GM12878 (cell line): ENCODE measurements at places on chromosomes 3 and 15.

GRCh38 chr3:58383904-58384303 lies 49.7 kb downstream of the PDHB start:
- no peak overlapping the region for H3K4me3 ChIP-seq
- no peak overlapping the region for H3K27ac ChIP-seq
- H3K4me1 ChIP-seq: no peaks in the 10 kb centered on the region
- DNase-seq: no peak

GRCh38 chr15:84789762-84790161 lies 27.4 kb upstream of the ALPK3 start:
- H3K4me3 ChIP-seq: no peak overlapping the region
- H3K27me3 ChIP-seq: no peaks in the 10 kb centered on the region
- peaks cover 13% of the 10 kb centered on the region for H3K4me1 ChIP-seq
- no peak overlapping the region for H3K27ac ChIP-seq

- H3K4me3 ChIP-seq: no peak overlapping the region
- H3K27ac ChIP-seq: no peak overlapping the region
- no peaks in the 10 kb centered on the region for H3K27me3 ChIP-seq
- DNase-seq: no peak
- no peaks in the 10 kb centered on the region for H3K36me3 ChIP-seq
These were observed 50.6 kb downstream of the GADL1 start for GRCh38 chr3:30843877-30844276.

- H3K27me3 ChIP-seq: no peaks in the 10 kb centered on the region
- H3K4me1 ChIP-seq: peaks cover 24% of the 10 kb centered on the region
- H3K4me3 ChIP-seq: no peak overlapping the region
- H3K36me3 ChIP-seq: no peaks in the 10 kb centered on the region
These were observed 68.5 kb downstream of the WWTR1 start for GRCh38 chr3:149589332-149589731.

DNA sequence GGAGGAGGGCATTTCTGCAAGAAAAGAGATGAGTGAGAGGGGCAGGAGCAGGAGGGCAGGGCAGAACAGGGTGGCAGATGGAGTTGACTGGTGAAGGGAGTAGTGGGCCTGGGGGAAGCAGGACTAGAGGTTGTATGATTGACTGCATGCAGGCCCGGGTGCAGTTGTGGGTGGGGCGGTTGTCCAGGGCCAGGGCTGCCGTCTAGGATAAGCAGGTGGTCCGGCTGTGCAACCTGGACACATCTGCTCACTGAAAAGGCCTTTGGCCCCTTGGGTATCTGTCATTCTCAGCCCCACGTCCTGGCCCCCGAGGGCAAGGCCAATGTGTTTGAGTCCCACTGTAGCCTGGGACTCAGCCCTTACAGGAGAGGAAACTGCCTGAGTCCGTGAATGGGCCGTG lies 25.4 kb downstream of the ALS2CL start:
- H3K27me3 ChIP-seq: no peaks in the 10 kb centered on the region
- no peaks in the 10 kb centered on the region for H3K4me1 ChIP-seq
- no peak for DNase-seq
- H3K4me3 ChIP-seq: no peak overlapping the region

DNA sequence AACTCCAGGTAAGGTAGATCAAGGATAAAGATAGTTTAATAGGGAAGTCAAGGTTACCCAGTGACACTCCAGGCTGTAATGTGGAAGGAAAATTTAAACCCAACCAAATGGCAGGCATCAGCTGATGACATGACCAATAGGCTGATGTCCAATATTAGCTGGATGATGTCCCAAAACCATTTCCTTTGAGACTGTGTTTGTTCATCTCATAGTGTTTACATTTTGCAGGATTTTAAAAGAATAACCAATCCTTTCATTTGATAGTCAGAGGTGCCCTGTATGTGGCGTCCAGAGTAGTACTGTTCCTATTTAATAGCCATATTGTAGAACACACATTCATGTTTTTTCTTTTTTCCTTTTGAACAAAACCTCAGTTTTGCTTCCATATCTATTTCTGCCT lies 23.3 kb upstream of the TMEM158 start:
- DNase-seq: no peak
- H3K4me3 ChIP-seq: no peak overlapping the region
- no peaks in the 10 kb centered on the region for H3K4me1 ChIP-seq
- no peak overlapping the region for H3K27ac ChIP-seq

DNA sequence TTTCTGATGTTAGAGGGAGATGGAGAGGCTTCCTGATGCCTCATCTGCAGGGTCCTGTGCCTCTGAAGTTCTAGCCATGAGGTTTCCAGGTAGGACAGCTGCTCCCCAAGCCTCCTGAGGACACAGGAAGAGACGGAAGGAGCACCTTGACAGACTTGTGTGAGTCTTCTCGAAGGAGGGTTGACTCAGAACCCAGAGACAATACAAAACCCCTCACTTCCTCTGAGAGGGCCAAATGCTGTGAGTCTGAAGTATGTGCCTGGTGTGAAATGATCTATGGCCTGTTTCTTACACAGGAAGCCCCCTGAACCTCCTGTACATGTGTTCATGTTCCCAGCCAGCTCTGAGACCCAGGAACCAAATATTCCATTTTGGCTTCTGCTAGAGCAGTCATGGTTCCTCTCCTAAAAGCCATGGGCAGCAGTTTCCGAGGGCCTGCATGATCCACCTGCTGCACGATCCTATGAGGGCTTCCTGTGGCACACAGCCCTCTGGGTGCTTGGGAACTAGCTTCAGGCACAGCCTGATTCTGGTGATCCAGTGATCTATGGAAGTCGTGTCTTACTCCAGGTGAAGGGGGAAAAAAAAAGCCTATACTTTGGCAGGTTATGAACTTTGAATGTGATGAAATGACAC lies 62.2 kb downstream of the AAGAB start:
- H3K4me3 ChIP-seq: no peak overlapping the region
- no peaks in the 10 kb centered on the region for H3K27me3 ChIP-seq
- H3K36me3 ChIP-seq: peaks cover 23% of the 10 kb centered on the region
- H3K27ac ChIP-seq: no peak overlapping the region
- no peaks in the 10 kb centered on the region for H3K4me1 ChIP-seq

DNA sequence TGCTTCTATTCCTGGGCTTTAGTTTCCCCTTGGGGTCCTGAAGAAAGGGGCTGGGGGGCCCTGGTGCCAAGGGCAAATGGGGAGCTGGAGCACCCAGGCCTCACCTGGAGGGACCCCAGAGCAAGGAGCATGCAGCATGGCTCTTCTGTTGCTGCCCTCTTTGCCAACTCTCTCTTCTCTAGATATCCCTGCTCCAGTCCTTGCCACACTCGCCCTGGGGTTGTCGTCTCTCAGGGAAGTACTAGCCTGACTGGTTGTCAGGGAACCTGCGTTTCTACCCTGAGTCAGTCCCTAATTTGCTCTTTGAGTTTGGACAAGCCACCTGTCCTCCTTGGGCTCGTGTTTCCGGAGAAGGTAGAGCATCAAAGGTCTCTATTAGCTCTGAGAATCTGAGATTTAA lies 63.7 kb upstream of the UBE2Q2 start:
- no peaks in the 10 kb centered on the region for H3K4me1 ChIP-seq
- no peaks in the 10 kb centered on the region for H3K27me3 ChIP-seq
- no peak overlapping the region for H3K4me3 ChIP-seq
- H3K27ac ChIP-seq: no peak overlapping the region
- no peaks in the 10 kb centered on the region for H3K36me3 ChIP-seq

DNA sequence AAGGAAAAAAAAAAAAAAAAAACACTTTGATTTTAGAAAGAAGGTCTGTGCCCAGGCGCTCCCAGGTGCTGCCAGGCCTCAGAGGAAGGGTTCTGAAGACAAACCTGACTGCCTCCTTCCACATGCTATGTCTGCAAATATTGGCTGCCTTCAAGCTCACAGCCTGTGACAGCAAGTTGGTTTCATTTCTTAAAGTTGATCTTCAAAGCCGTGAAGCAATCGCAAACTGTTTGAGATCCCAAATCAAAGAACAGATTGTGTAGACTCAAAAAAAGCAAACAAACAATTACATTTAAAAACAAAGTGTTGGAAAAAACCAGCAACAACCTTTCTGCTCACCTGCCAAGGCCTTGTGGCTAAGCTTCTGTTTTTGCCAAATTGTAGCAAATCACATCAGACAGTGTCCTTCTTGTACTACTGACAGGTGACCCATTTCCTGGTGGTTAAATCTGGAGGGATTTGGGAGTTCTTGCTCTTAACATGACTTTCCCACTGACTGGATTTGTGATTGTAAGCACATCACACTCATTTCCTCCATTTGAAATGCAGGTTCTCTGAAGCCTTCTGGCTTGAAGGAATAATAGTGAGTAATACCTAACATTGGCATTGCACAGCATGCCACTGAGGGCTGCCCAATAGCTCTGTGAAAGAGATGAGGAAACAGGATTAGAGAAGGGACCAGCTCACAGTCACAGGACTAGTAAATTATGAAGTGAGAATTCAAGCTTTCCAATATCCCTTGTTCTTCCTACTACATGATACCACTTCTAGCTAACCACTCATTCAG lies 502.4 kb downstream of the LPP start:
- no peak overlapping the region for H3K27ac ChIP-seq
- no peaks in the 10 kb centered on the region for H3K4me1 ChIP-seq
- H3K4me3 ChIP-seq: no peak overlapping the region
- no peaks in the 10 kb centered on the region for H3K36me3 ChIP-seq

DNA sequence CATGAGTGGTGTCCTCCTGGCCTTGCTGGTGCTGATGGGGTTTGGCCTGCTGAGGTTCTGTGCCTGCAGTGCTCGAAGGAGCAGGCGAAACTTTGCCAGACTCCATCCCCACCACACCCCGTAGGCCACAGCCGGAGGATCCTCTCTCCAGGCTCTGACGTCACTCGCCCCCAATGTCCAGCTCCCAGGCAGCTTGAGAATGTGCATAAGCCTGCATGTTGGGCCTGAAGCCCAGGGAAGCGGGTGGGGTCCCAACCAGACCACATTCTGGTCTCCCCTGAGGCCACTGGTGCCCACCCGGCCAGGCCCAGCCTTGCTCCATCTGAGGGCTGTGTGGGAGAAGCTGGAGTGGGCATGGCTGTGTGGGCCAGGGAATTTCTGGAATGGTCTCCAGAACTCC lies 109.8 kb downstream of the ASB7 start:
- DNase-seq: no peak
- H3K27ac ChIP-seq: no peak overlapping the region
- H3K27me3 ChIP-seq: no peaks in the 10 kb centered on the region
- H3K36me3 ChIP-seq: no peaks in the 10 kb centered on the region
- no peaks in the 10 kb centered on the region for H3K4me1 ChIP-seq

DNA sequence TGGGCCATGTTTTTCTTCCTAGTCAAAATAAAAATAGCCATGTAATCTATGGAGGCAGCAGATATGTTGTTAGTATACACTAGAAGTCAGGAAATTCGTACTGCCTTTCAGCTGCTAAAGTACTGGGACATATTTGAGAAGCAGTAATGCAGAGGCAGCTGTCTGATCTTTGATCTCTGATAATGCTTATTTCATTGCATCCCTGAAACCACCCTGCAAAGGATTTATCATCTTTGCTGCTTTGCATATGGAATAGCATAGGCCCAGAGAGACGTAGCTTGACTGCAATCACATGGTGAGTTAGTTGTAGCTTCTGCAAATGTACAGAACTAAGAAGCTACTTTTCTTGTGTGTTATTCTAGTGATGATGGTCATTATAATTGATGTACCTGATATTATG lies 52.4 kb downstream of the RBM6 start:
- H3K4me1 ChIP-seq: no peaks in the 10 kb centered on the region; the same call in 1 of the 2 replicates
- no peak for DNase-seq
- H3K27me3 ChIP-seq: no peaks in the 10 kb centered on the region
- peaks cover 25% of the 10 kb centered on the region for H3K36me3 ChIP-seq

DNA sequence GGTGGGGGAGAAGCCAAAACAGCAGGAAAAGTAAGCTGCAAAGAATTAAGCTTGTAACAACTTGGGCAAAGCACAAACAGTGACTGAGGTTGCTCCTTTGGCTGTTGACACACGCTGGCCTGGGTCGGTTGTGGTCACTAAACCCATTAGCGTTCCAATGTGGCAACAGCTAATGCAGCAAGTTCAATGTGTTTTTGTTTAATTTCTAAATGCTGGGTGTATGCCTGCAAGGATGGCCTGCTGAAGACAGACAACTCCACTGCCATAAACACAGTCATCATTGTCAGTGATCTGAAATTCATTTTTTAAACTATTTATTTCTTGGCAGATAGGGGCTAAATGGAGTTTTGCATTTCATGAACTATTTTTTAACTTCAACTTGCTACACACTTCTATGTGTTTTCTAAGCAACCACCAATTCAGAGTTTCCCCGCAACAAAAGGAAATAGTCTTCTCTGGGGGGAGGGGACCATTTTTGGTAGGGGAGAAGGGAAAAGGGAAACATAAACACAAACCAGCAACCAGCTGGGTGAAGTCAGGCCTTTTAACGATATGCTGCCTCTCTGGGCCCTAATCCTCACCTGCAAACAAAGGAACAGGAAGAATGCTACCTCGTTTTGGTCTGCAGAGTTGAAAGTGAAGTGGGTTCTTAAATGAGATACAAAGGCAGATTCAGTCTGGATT lies 34.8 kb upstream of the WNT5A start:
- no peak overlapping the region for H3K4me3 ChIP-seq
- no peaks in the 10 kb centered on the region for H3K27me3 ChIP-seq
- DNase-seq: no peak
- H3K27ac ChIP-seq: no peak overlapping the region

DNA sequence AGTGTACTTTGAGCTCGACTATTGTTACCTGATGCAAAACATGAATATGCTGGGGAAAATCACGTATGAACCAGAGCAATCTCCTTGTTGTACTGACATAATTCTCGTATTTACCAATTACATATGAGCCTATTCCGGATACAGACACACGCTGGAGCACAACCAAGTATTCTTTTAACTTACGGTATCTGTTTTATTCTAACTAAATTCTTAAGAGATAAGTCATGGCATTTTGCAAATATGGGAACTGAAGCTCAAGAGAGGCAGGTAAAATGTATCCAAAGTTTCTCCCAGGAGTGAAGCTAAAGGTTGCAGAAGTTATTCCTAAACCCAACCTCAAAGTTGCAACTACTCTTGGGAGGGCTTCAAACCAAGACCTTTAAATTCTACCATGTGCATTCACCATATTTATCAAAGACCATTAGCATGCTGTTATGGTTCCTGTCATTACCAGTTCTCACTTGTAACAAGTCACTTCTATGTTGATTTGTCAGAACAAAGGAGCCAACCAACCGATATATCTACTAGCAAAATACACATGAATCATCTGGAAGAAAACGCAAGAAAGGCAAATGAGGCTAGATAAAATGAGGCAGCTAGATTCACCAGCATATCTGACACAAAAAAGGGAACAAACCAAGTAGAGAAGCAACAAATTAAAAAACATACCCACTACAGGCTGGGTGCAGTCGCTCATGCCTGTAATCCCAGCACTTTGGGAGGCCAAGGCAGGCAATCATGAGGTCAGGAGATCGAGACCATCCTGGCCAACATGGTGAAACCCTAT lies 17.8 kb downstream of the TBL1XR1 start:
- H3K4me3 ChIP-seq: no peak overlapping the region
- DNase-seq: no peak
- H3K27me3 ChIP-seq: no peaks in the 10 kb centered on the region

- peaks cover 12% of the 10 kb centered on the region for H3K4me1 ChIP-seq
- H3K27me3 ChIP-seq: no peaks in the 10 kb centered on the region
- H3K4me3 ChIP-seq: no peak overlapping the region
- no peaks in the 10 kb centered on the region for H3K36me3 ChIP-seq
- no peak for DNase-seq
These were observed 129.3 kb upstream of the UBE2E2 start for GRCh38 chr3:23073724-23074305.

- no peak overlapping the region for H3K4me3 ChIP-seq
- H3K4me1 ChIP-seq: peaks cover 44% of the 10 kb centered on the region
- H3K27ac ChIP-seq: no peak overlapping the region
- no peak for DNase-seq
These were observed 73.1 kb downstream of the TNIK start for GRCh38 chr3:171387062-171387461.
